Activated CD4-positive, alpha-beta T cell treated with anti-CD3 and anti-CD28 coated beads, Interleukin-2, amount 50 U/mL, for 48 hours (primary cell): ENCODE measurements at places on chromosomes 11 and 22.

- DNase-seq, result no peak
Measured at GRCh38 chr11:18375941-18376340, 18.4 kb upstream of the LDHA start.

DNA sequence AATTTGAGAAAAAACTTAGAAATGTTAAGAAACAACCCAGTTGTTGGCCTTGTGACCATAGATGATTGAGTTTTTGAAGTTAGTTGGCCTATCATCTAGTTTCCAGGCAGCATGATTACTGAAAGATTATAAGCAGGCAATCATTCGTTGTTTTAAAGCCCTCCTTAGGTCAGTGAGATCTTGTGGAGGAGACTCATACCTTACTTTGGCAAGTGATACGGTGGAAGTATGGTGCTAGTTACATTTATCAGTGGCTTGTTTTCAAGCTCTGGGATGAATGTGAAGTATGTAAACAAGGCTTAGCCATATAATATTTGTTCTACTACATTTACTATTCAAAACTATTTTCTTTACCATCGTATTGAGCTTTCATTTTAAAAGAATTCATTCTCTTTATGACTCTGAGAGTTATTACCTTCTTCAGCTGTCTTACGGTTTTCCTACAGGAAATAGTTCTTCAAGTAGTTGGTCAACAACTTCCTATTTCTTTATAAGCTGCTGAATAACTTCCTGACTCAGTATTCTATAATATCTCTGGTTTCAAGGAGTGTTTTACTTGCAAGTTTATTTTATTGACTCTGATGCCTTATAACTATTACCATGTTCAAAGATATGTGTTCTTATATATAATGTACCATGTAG lies 7.3 kb downstream of the YAP1 start:
- DNase-seq, result no peak

GRCh38 chr22:28012832-28013460 lies 93.9 kb upstream of the PITPNB start:
- no peak for DNase-seq

- DNase-seq, result no peak
Measured at GRCh38 chr11:10515418-10515817, 25.6 kb downstream of the RNF141 start.

DNA sequence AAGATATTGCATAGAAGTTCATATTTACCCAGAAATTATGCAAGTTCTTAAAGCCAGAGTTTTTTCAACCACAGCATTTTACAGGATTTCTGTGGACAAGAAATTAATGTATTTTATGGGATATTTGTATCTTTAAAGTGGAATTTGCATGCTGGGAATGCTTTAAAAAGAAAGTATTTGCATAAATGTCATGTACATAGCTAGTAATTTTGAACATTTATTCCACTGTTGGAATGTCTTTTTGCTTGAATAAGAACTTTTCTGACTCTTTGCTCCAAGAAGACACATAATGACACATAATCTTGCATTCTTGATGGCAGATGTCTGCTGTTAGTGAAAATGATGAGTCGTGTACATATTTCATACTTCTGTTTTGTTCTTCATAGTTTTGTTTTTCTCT lies 66.6 kb downstream of the ATXN10 start:
- DNase-seq, result no peak

DNA sequence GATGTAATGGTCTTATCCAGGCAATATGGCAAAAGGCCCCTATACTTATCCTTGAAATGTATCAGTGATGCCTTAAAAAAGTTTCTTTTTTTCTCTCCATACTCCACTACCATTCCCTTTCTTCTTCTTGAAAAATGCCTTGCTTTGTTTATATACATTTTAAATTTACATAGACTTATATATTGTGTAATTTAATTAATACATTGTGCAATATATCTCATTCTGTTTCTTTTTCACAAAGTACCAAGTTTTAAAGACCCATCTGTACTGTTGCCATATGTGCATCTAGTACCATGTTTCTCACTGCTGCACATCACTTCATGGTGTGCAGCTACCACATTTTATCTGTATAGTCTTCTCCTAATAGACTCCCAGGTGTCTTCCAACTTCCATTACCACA lies 7.5 kb downstream of the MMP8 start:
- no peak for DNase-seq

DNA sequence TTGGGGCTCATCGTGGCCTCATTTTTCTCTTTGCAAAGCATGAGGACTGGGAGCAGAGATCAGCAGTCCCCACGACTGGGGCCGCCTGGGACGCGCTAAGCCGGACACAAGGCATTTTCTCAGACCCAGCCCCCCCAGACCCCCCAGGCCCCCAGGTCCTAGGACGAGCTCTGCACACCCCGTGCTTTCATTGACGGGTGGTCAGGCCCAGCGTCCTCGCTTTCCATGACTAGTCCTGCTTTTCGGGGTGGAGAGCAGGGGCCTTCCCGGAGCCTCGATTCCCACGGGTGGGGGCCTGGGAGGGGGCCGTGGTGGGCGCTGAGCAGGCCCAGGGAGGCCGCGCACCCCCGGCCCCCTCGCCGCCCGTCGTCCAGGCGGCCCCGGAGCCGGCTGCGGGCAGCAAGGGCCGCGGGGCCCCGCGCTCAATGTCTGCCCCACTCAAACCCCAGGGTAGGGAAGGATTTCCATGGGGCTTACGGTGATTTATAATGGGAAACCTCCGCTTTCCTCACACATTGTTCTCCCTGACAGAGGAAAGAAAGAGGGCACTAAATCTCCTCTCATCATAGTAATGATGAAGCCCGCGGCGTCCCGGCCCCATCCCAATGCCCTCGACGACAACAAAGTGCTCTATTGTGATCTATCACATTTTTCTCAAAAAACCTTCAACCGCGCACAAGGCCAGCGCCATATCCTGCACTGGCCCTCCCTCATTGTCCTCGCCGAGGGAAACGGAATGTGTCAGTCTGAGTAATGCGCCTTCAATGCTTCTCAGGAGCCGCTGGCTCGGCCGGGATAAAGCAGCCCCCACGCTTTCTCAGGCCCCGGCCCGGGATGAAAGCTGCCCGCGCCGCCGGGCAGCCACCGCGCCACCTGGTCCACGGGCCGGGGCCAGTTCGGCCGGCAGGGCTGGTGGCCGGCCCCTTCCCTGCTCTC lies 10.4 kb upstream of the LINC01488 start:
- DNase-seq, result no peak

DNA sequence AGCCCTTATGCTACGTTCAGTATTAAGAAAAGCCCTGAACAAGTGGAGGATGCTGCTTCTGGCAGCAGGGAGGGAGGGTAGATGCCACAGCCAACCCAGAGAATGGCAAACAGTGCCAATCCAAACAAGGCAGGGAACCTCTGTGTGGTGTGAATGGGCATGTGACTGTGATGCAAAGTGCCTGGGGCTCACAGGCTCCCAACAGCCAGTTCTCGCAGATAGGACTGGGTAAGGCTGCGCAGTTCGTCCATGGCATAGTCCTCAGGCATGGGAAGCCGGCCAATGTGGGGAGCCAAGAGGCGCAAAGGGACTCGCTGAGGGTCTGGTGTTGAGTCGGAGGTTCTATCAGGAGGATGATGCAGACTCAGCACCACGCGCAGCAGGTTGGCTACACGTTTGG lies 4.8 kb upstream of the CHRNA10 start:
- DNase-seq, result no peak

GRCh38 chr11:26792941-26793340 lies 71.1 kb upstream of the SLC5A12 start:
- DNase-seq, result no peak

- DNase-seq, result no peak
Measured at GRCh38 chr11:4433856-4434255, 15.2 kb upstream of the OR52K2 start.

DNA sequence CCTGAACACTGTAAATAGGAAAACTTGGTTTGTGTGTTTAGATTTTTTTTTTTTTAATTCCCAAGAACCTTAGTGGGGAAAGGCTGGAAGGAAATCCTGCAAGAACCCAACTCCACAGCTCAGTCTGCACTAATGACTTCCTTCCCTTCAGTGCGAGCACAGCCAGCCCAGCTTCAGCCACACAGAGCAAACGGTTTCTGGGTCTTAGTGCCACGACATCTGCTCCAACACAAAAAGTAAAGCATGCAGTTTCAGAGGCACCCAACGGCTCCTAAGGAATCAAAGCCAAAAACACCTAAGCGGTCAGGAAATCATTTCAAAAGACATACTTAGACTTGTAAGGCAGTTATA lies 236.1 kb downstream of the TTC28 start:
- peak; percentile 5 for DNase-seq

DNA sequence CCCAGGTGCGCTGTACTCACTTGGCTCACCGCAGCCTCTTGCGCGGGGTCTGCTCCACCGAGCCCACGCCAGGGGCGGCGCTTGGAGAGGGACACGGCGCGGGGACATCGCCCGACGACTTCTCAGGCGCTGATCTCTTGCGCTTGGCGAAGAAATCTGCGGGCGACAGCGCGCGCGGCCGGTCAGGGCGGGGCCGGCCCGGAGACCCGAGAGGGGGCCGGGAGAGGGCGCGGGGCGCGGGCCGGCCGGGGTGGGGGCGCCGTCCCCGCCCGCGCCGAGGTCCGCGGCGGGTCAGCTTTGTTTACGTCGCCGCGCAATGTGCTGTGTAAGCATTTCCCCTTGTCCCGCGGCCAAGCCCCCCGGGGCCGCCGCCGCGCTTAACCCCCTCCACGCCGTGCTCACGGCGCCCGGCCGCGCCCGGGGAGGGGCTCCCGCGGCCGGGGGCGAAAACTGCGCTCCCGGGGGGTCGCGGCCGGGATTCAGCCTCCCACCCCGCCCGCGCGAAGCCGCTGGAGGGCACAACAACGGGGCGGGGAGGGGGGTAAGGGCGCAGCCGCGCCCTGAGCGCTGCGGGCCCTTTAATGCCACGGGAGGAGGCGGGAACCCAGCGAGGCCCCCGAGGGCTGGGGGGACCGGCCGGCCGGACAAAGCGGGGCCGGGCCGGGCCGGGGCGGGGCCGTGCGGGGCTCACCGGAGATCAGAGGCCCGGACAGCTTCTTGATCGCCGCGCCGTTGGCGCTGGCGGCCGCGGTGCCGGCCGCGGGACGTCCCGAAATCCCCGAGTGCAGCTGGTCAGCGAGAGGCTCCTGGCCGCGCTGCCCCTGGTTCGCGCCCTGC lies 1.4 kb downstream of the CDKN1C start:
- DNase-seq, result no peak

DNA sequence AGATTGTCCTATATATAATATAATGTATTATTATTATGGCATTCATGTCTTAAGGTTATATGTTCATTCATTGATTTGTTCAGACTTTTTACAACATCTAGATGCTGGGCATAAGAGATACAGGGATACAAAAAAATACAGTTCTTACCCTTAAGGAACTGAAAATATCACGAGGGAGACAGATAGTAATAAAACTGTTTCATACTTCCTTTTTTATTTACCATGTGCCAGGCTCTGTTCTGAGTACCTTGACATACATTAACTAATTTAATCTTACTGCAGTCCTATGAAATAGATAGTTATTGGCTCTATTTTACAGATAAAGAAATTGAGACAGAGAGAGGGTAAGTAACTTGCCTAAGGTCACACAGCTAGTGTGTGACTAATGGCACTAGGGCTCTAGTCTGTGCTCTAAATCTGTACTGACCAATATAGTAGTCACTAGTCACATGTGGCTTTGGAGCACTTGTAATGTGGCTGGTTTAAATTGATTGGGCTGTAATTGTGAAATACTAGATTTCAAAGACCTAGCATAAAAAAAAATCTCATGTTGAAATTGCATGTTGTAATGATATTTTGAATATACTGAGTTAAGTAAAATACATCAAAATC lies 21.3 kb downstream of the TRIM44 start:
- no peak for DNase-seq

- no peak for DNase-seq
Measured at GRCh38 chr11:22234743-22235142, 41.9 kb downstream of the ANO5 start.

DNA sequence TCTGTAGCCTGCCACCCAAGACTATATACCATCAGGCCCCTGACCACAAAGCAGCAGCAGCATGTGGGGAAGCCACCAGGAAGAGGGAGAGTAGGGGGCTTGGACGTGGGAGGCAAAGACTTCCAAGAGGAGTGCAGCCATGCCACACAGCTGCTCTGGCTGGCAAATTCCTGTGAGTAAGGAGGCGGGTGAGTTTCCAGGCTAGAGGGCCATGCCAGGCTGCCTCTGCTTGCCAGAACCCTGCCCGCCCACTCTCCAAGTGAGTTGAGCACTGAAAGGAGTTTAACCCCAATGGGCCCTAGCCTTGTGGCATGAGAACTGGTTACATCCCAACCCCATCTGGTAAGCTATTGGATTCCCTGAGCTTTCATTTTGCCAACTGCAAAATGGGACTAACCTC lies 4.7 kb upstream of the DGAT2 start:
- no peak for DNase-seq

DNA sequence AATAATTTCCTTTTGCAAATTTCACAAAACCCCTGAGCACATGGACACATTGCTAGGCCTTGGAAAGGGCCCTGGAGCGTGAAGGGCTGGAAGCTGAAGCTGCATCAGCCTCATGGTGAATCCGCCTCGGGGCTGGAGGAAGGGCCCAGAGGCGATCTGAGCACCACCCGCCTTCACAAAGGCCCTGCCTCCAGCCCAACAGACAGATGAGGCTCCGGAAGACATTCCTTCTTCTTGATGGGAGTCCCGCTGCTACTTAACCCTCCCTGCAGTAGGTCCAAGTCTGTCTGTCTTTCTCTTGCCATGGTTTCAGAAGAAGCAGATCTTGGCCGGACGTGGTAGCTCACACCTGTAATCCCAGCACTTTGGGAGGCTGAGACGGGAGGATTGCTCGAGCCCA lies 16.5 kb downstream of the ARRB1 start:
- DNase-seq, result no peak

GRCh38 chr11:69044111-69045013 lies 4.4 kb upstream of the TPCN2 start:
- peak; percentile 44 for DNase-seq

- DNase-seq, result no peak
Measured at GRCh38 chr11:108666373-108666772, 1.5 kb downstream of the DDX10 start.

DNA sequence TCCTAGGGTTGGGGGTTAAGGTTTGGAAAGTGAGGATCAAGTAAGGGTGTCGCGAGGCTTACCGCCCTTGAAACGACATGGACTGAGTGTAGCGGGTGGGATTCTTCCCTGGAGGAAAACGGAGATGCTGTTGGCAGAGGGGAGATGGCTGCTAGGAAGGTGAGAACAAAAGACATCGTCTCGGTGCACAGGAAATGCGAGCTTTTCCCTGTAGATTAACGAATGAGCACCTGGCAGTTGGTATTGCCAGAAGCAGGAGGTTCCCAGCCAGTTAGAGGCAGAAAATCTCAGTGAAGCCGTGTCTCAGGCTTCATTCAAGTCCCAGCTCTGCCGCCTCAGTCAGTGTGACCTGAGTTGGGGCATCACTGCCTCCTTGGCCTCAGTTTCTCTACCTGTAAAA lies 1.4 kb upstream of the LHFPL7 start:
- DNase-seq, result no peak

- no peak for DNase-seq
Measured at GRCh38 chr22:41713004-41713403, 13.7 kb downstream of the MEI1 start.

DNA sequence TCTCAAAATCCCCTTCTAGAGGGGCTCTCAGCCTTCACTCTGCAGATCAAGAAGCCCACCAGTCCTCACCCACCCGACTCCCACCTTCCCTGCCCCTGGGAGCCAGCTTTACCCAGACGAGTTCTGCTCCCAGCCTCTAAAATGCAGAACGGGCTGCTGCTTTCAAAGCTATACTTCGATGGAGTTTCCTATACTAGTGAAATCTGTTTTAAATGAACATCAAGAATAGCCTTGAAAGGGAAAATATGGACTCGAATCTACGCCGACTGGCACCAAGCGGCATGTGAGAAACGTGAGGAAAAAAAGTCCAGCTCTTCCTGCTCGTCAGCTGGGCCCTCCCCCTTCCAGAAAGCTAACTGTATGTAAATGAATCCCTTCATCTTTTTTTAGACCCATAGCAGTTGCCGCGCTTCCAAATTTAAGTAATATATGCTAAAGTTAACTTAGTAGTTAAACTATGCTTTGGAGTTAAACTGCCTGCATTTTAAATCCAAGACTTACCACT lies 211.7 kb downstream of the NTM start:
- DNase-seq, result no peak
